ENCODE measurements at places on chromosomes 16 and 17.

DNA sequence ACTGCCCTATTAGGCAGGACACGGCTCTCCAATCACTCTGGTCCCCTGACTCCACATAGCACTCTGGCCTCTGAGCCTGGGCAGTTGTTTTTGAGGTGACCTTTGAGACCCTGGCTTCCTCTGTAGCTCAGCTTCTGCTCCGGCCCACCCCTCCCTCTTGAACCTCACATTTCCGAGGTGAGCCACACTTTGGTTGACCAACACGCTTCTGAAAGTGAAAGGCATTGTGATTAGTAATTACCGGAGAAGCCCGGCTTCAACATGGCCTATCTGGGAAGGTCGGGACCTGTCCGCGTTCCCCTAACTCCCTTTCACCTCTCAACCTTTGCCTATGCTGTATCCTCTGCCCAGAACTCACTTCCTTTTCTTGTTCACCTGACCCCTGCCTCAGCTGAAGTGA lies 10.3 kb upstream of the ITGAX start:
- no peak for DNase-seq

DNA sequence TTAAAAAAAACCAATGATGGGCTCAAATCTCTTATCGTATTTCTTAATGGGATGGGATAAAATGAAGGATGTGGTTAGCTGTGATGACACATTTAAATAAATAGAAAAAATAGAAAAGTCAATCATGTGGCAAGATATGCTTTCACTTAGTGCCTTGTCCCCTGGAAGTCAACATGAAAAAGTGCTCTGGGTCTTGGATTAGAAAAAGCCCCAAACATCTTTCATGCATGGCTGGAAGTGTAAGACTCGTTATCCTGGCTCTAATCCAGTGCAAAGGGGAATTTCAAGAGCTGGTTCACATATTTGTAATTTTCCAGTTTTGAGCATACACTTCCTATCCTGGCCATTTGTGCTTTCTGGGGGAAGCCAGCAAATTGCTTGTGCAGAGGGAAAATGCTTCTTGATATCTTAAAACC lies 160.9 kb downstream of the MAP2K6 start:
- no peak for DNase-seq

GRCh38 chr16:85880861-85881260 lies 18.1 kb upstream of the IRF8 start:
- DNase-seq = no peak

DNA sequence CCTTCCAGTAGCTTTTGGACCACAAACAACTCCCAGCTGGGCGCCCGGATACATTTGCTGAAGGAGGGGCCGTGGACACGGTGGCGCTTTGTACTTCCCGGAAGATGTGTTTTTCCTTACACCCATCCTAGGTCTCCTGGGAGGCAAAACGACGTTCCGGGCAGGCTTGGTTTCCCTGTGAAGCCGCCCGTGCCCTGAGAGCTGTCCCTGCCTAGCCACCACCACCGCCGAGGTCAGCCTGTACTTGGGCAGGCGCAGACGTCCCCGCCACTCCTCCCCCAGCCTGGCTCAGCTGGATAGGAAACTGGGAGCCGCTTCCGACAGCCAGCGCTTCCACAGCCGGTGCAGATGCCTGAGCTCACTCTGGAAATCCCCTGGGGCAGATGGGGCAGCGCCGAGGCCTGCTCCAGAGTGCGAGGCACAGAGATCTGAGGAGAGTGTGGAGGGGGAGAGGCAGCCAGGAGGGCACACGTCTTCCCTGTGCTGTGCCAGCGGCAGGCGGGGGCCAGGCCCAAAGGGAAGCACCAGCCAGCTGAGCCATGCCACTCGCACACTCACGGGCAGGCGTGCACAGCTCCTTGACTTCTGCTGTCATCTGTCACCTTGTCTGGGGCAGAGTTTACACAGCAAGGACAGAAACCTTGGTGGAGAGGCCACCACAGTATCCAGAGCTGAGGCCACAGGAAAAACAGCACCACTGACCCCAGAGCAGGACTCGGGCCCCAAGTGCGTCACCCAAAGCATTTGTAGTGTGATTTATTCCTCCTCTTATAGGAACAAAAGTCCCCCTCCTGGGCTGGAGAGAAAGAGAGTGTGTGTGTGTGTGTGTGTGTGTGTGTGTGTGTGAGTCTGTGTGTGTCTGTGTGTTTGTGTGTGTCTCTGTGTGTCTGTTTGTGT lies 3.0 kb downstream of the RHBDF2 start:
- peak; percentile 84 for DNase-seq

DNA sequence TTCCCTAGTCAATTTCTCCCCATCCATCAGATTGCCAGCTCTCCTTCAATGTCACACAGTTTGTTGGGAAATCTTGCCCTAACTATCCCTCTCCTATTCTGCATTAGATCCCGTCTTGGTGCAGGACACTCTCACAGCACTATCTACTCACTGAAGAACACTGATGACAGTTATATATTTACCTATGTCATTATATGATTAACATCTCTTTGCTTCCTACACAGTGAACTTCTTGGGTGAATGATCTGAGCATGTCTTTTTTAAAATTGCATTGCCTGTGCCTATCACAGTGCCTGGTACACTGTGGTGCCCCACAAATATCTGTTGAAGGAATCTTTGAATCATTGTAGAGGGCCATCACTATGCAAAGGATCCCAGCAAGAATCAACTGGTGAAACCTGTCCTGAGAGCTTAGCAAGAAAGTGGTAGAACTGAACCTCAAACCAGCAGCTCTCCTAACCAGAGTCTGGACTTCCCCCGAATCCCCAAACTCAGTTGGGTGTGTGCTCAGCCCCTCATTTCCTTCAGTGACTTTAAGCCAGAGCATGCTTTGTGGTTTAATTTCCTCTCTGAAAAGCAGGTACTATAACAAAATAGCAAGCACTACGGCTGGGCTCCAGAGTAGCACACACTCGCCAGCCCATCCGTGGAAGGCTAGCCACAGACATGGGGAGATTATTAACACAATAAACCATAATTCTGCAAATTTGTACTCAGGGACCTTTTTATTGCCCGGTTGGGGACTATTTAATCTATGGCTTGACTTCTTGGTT lies 680.7 kb upstream of the SALL1 start:
- DNase-seq = no peak

GRCh38 chr17:10337976-10338375 lies 34.8 kb downstream of the MYH13 start:
- DNase-seq = no peak

DNA sequence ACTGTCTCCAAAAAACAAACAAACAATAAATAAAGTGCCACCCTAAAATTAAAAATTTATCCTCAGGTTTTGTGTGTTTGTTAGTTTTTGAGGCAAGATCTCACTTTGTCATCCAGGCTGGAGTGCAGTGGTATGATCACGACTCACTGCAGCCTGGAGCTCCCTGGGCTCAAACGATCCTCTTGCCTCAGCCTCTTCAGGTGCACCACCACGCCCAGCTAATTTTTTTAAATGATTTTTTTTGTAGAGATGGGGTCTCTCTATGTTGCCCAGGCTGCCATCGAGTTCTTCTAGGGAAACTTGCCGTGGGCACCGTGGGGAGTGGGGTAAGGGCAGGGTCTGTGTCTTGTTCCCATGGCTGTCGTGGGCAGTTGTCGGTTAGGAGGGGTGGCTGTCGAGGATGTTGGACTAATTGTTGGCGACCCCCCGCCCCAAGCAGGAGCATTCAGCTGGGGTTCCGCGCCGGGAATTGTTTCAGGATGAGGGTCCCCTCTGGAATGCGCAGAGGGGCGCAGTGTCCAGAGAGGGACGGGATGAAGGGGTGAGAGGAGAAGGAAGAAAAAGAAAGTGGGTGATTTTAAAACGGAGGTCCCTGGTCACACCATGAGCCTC lies 1.1 kb upstream of the RNF213 start:
- DNase-seq = no peak

DNA sequence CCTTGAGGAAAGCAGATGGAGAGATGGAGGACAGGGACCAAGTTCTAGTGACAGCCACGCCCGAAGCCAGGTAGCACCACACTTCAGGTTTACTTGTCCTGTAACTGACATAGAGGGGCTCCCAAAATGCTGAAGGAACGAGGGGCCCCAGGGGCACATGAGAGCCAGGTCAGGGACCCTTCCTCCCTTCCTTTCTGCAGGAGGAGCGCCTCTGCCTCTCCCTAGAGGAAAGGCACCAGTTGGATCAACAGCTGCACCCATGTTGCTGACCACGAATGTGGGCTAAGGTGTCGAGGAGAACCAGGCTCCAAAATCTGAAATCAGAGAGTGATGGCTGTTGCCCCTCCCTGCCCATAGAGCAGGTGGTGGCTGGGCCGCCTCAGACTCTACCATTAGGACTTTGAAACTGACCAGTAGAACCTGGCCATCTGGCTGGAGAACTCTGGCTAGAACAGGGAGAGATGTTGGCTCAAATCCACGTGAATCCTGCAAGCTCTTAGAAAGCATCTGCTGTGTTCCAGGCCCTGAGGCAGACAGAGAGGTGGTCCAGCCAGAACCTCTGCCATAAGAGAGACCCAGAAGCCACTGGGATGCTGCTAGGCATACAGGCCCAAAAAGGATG lies 218.8 kb downstream of the KATNIP start:
- no peak for DNase-seq

DNA sequence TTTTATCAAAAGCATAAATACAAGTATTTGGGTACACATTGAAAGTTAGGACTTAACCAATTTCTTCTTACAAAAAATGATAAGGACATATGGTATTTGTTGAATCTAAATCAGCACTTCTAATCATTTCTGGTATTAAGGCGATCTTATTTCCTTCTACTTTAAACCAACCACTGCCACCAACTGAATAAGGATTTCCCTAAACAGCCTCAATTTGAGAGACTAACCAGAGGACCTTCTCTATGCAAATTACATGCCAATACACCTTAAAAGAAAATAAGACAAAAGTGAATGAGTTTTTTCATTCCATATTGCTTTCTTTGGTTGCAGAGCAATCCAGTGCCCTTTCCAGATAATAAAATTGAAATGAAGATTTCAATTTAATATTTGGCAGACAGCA lies 45.5 kb downstream of the GNA13 start:
- DNase-seq = no peak

DNA sequence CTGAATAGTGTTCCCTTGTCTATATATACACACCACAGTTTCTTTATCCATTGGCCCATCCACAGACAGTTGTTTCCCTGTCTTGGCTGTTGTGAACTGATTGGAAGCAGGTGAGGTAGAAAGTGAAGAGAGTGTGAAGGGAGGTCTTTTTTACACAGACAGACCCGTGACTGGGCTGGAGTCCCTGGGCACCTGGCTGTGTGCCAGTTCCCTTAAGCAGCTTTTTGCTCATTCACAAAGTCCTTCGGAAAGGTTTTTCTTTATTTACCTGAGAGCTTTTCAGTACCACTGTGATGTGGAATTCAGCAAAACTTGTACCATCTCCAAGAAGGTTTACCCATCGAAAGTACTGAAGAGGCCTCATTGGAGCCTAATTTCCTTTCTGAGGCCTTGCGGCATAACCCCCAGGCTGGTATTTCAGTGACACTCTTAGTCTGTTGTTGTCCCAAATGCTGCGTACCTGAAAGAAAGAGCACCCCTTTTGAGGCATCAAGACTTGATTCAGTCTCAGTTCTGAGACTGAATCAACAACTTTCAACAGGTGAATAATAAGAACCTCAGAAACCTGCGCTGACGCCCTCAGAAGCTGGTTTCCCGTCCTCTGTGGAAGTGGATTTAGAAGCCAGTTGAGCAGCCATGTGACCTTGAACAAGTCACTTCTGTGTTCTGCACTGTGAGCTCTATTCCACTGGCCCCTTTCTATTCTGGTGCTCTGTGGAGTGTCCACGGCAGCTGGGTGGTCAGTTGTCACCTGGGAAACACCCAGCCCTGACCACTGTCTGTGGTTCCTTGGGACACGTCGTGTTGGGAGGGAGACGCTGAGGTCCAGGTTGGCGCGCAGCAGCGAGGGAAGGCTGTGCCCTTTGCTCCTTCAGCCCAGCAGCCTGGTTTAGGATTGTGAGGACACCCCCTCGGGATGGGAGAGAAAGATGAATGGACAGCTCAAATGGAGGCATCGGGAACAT lies 53.9 kb upstream of the CRISPLD2 start:
- no peak for DNase-seq

DNA sequence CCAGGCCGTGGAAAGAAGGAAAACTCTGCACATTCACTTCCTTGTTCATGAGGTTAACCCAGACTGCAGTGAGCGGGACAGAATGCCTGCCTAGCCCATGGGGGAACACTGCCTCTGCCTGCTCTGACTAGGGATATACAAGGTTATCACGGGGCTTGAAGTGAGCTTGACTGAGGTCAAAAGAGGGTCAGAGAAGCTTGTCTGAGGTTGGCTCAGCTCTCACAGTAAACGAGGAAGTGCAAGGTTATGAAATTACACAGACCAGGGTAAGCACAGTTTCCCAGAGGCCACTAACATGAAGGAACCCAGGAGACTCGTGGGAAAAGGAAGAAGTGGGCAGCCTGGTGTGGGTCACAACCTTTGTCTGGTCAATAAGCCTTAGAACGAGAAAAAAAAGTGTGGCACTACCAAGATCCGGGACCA lies 28.7 kb downstream of the HIC1 start:
- DNase-seq = no peak

- no peak for DNase-seq
Observed at GRCh38 chr17:42571435-42572225, 4.7 kb downstream of the MLX start.

GRCh38 chr17:67474081-67474661 lies 97.1 kb downstream of the PITPNC1 start:
- DNase-seq = no peak

GRCh38 chr17:81120149-81120484 lies 45.2 kb upstream of the PVALEF start:
- no peak for DNase-seq

GRCh38 chr16:64712026-64712425 lies 409.8 kb downstream of the CDH11 start:
- no peak for DNase-seq

GRCh38 chr17:54727624-54728023 lies 173.0 kb upstream of the TOM1L1 start:
- no peak for DNase-seq

DNA sequence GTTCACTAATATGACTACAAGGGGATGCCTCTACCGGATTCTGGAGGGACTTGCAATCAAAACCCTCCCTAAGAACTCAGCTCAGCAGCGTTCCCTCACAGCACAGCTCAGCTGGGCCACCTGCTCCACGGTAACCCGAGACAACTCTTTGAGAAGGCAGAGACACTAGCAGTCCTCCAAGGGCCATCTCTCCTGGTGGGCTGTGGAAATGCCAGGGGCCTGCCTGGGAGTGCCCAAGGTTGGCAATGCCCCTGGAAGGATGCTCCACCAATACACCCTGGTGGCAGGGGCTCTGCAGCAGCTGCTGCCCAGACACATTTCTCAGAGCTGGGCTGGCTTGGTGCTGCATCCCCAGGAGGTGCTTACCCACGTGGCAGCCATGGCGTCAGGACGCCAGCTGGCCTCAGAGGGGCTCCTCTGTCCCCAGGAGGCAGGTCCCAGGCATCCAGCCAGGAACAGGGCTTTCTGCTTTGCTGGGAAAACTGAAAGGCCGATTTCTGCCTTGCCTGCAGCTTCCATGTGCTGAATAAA lies 16.5 kb downstream of the CDIP1 start:
- DNase-seq = no peak

- peak; percentile 72 for DNase-seq
Observed at GRCh38 chr17:6061290-6061689, 8.9 kb upstream of the WSCD1 start.

DNA sequence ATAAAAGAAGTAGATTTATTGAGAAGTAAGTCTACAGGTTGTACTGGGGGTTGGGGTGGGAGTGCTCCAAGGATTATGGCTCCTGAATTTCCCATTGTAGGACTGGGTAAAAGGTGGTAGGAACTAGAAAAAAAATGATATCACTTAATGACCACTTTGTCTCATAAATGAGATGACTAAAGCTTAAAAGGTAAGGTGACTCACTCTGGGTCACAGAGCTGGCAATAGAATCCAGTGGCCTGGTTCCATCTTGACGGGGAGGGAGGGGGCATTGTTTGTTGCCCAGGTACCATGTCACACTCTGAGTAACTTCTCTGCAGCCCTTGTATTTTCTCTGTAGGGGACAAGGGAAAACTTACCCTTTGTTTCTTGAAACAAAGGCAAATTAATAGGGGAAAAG lies 126.1 kb downstream of the PITPNC1 start:
- no peak for DNase-seq

Measured in AG08396 (cell line).